ENCODE measurements at places on chromosomes 2 and 18.

GRCh38 chr18:5376986-5377385 lies 81.5 kb upstream of the ZBTB14 start:
- DNase-seq = no peak

GRCh38 chr2:158213773-158214172 lies 112.1 kb downstream of the UPP2 start:
- DNase-seq = no peak

DNA sequence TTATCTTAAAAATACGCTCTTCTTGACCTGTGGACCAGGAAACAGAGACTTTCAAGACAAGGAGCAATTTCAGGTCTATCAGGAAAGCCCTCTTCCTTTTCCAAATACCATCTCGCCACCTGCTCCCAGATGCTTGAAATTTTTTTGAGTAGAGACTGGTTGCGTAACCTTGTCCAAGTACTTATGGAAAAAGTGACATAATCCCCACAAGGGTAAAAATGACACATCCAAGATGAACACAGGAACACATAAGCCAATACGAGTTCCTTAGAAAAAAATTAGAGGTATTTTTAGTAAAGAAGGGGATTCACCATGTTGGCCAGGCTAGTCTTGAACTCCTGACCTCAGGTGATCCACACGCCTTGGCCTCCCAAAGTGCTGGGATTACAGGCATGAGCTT lies 1.8 kb downstream of the SERPINB13 start:
- DNase-seq = no peak

DNA sequence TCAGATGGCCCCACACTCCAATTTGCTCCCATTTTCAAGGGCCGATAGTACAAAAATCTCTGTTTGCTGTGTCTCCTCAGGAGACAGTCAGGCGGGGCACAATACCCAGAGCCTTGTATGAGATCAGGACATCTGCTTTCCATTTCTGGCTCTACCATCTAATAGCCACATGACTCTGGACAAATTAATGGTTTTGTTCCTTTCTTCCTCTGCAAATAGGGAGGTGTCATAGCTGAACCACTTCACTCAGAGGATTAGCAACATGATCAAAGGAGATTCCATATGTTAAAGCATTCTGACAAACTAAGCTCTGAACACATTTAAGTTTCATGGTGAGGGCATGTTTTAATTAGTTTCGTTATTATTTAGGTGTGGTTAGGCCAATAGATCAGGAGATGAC lies 602.1 kb upstream of the SYT4 start:
- DNase-seq = no peak

DNA sequence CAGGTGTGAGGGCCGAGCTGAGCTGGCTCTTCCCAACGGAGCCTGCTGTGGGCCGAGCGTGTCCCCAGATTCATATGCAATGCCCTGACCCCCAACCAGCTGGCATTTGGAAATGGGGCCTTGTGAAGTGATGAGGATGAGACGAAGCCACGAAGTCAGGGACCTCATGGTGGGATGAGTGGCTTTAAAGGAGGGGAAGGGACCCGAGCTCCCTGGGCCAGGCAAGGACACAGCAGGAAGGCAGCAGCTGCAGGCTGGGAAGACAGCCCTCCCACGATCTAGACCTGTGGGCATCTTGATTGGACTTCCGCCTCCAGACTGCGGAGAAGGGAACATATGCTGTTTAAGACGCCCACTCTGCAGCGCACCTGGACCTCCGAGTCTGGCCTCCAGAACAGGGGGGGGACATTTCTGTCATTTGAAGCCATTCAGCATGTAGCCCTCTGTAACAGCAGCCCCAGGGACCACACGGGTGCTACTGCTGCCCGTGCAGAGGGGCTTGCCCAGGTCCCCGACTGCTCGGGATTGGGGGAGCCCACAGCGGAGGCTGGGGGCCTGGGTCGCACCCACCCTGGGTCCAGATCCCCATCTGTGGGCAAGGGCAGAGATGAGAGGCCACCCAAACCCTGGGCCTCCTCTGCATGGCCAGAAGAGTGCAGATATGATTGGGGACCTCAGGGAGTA lies 27.2 kb downstream of the KIF1A start:
- no peak for DNase-seq

DNA sequence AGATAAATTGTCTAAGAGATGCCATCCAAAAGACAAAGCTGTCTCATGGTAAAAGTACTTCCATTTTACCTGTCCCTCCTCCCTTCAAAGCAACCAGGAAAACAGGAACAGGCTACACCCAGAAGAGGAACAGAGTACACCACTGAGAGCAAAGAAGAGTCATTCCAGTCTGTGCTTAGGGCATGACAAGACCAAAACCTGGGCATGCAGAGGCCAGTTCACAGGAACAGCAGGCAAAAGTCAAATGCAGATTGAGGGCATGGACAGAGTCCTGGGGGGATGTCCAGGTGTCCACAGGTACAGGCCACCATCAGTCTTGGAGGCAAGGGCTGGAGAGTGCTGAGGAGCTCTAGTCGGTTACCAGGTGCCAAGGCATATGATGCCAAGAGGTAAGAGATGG lies 23.7 kb downstream of the PLEK start:
- no peak for DNase-seq

DNA sequence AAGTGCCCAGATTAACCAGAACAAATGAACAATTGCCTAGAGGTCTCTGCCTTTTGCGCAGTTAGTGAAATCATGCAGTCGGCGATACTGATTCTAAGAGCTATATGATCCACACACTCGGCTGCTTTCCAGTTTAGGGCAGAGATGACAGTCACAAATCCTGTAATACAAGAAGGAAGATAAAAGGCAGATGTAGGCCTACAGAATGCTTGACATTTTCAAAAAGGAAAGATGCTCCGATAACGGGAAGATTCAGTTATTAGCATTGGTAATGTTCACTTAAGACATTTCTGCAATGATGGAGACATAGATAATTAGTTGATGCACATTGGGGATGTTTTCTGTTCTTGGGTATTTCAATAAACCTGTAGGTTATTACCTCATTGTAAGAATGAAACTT lies 19.5 kb downstream of the NYAP2 start:
- DNase-seq = no peak

DNA sequence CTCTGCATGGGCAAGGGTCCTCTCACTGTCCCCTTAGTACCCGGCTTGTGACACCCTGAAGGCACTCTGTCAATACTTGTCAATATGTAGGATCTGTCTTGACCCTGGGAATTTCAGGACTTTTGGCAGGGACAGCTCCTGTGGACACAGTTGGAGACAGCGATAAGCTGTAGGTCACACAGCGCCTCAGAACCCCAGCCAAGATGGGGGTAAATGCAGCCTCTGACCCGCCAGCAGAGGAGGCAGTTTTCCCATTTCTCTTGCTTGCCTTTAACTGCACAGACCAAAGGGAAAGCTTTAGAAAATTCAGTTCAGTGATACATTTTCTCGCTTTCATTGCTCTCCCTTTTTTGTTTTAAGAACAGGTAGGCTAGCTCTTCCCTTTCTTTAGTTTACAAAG lies 54.8 kb upstream of the KLHL29 start:
- DNase-seq = no peak

GRCh38 chr2:64327510-64328414 lies 126.2 kb upstream of the LGALSL start:
- DNase-seq = no peak

DNA sequence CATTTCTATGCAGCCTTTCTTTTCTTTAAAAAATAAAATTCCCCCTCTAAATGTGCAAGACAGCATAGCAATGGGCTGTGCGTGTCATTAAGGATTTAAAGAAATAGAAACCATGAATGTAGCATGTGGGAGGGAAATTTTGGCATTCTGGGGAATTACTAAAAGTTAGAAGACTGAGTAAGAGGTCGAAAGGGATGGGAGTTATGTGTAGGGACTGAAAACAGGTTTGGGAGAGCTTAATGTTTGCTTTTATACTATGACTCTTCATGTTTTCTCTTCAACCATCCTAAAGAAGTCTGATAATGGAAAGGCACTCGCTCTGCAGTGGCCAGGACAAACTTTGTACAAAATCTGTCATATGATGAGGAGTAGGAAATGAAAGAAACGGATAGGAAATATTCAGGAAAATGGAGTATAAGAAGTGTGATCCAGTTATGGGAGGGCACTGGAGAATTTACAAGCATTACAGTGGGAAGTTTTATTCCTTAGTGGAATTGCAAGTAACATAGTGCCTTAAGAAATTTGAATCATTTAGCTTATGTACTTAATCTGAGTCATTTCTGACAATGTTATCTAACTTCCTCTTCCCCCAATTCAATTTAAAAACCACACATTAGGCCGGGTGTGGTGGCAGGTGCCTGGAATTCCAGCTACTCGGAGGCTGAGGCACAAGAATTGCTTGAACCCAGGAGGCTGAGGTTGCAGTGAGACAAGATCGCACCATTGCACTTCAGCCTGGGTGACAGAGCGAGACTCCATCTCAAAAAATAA lies 20.6 kb downstream of the TMEM87B start:
- DNase-seq = no peak

DNA sequence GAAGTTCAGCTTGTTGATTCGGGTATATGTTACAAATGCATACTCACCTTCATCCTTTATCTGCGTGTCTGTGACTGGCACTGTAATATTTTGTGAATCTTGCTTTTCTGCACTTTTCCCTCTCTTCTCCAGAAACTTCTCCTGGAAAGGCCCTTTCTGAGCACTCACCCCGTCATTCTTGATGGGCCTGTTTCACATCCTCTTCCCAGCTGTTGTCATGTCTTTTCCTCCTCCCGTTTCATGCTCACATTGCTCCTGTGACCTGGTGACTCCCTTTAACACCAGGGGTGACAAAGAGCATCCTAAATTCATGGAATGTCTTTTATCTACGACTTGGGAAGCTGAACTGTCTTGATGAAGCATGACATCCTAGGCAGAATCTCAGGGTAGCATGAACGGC lies 65.8 kb downstream of the CD8B2 start:
- DNase-seq = no peak

DNA sequence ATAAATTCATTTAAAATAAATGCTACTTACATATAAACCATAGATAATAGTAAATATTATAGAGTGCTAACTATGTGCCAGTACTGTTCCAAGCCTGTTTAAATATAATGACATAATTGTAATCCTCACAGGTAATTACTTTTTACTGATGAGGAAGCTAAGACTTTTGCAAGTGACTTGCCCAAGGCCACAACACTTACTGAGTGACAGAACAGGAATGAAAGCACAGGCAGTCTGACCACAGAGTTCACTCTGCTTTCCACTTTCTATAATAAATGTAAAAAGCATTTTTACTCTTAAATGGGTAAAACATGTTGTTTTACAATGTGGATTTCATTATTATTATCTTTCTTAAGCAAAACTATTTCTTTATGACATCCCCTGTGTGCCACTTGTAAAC lies 537.8 kb upstream of the SLC39A10 start:
- no peak for DNase-seq

DNA sequence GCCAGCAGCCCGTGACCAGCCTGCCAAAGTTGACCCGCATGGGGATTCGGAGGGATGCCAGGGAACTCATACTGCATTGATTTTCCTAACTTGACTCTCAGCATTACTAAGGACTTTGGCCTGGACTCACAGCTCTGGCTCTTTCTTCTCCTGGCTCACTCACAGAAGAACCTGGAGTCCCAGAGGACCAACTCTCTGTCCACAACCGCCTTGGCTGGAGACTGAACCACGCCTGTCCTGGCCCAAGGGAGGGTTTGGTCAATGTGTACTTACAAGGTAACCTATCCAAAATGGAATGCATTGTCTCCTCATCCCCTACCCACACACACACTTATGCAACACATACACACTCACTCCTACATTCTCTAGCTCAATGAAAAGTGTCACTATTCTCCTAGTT lies 135.6 kb upstream of the KLHL29 start:
- no peak for DNase-seq
